ENCODE measurements at places on chromosomes 4 and X.

- no peak for DNase-seq
Measured at GRCh38 chr4:113094802-113095201, 45.3 kb downstream of the ANK2 start.

DNA sequence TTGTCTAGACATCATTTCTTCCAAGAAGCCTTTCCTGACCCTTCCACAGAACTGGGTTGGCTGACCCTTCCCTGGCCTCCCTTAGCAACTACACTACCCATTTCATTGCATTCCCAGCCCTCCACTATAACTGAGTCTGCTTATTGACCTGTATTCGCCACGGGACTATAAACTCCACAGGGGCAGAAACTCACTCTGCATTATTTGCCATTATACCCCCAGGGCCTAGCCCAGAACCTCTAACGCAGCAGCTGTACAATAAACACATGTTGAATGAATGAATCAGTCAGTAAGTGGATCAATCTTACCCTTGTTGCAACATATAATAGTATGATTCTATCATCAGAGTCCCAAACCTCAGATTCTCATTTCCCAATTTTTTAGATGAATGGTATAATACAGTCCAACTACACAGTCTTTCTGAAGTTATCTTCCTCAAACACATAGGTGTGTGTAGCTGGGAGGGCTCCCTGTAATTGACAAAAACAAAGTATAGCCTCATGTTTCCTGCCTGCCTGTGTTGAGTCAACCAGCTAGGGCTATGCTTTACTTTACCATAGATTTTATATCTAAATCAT lies 209.3 kb downstream of the CHIC2 start:
- DNase-seq, result no peak

DNA sequence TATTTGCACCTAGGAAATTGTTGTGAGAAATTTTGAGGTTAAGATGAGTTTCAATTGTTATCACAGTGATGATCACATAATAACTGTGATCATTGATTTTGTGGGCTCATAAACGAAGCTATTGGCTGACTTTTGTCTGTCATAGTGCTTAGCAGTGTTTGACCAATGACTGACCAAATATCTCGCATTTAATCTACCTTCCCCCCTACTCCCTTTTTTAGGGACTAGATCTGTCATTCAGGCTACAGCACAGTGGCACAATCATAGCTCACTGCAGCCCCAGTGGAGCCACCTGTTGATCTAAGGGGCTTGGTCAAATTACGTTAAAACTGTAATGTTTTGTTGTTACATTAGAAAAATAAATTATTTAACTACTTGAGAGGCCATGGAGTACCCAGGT lies 1.5 kb downstream of the FUNDC2 start:
- DNase-seq, result no peak

- DNase-seq, result no peak
Measured at GRCh38 chrX:39811376-39811775, 286.4 kb downstream of the BCOR start.

- peak; percentile 31 for DNase-seq
Measured at GRCh38 chr4:101933855-101934254, 143.3 kb downstream of the BANK1 start.

- peak; percentile 13 for DNase-seq
Measured at GRCh38 chr4:134628066-134628465, 426.5 kb upstream of the PABPC4L start.

- DNase-seq, result no peak
Measured at GRCh38 chrX:16853537-16853936, 16.6 kb downstream of the RBBP7 start.

DNA sequence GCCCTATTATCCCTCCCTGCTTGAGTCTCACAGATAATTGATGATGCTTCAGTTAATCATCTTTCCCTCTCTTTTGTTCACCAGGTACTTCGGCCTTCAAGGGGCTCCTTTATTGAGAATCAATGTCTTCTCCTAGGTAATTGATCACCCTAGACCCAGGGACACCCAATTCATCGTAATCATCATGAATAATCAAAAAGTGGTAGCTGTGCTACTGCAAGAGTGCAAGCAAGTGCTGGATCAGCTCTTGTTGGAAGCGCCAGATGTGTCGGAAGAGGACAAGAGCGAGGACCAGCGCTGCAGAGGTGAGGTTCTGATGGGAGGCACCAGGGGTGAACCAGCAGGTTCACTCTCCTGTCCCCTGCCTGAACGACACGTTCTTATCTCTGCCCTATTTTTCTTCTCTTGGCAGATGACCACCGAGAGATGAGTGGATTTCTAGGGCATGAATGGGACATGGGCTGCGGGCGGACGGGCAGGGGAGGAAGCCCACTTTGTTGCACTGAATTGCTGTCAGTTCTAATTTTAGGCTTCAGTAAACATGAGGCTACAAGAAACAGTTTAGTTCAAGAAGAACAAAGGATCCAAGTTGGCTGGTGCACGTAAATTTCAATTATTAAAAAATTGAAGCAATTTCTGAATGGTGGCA lies 80.5 kb downstream of the ALPK1 start:
- DNase-seq, result no peak

GRCh38 chr4:137238456-137239162 lies 293.7 kb downstream of the PCDH18 start:
- no peak for DNase-seq

DNA sequence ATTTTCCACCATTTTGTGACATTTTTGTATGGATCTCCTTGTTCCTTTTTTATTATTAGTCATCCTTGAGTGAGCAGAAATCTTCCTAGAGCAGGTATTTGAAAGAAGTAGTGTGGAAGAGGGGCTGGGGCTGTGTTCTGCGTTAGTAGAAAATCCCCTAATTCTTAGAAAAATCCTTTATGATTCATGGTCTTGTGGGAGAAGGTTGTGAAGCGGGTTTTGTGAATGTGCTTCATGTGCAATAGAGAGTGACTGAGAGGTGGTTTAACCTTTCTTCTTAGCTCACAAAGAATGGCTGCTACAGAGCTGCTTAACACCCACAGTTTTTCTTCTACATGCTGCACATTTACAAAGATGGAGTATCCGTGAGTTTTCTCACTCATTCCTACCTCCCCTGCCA lies 220.5 kb downstream of the IDS start:
- no peak for DNase-seq

DNA sequence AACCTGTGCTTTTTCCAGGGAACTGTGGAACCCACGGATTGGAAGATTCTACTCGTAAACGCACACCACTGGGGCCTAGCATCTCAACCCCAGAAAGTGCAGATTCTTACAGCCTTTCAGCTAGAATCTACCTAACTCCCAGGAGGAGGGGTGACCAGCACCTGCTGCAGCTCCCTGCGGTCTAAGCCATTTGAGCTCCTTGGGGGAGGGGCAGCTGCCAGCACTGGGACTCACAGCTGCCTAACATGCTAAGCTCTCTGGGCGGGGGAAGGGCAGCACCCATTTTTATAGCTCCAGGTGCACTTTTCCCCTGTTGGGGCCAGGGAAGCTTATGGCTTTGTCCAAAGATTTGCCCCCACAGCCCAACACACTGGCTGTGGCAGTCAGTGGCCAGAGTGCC lies 595.7 kb upstream of the EPHA5 start:
- DNase-seq, result no peak

- DNase-seq, result no peak
Measured at GRCh38 chr4:27111627-27112026, 251.0 kb downstream of the STIM2 start.

- no peak for DNase-seq
Measured at GRCh38 chr4:44186850-44187246, 261.8 kb downstream of the KCTD8 start.

GRCh38 chr4:186650401-186651180 lies 73.1 kb downstream of the FAT1 start:
- DNase-seq, result no peak

DNA sequence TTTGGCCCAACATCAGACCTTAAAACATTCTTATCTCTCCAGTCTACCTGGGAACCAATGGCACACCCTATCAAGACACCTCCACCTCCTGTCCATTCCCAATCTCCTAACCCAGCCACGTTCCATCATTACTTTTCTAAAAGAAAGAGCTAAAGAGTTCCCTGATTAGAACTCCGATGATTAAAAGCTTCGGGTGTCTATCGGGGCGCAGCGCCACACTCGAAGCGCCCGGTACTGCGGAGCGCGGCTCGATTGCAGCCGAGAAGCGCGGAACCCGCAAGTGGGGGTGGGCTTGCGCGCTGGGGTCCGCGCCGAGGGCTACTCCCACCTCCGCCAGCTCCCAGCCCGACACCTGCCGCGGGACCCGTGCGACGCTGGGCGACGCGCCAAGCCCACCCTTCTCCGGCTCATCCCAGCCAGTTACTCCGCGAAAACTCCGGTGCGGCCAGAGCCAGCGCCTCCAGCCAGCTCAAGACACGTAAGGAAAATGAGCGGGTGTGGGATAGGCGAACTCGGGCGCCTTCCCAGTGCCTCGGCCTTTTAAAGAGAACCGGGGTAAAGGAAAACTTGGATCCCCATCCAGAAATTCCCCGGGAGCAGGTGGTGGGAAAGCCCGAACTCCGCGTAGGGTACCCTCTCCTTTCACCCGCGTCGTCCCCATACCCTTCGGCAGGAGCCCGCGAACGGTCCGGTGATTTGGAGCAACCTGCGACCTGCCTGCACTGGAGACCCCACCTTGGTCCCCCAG lies 593 bp downstream of the NPY1R start:
- DNase-seq, result no peak

GRCh38 chrX:71170660-71171059 lies 26.0 kb downstream of the NLGN3 start:
- DNase-seq, result no peak
